ENCODE measurements at places on chromosomes 16 and 17.
A peak's percentile ranks its signal among the peaks of the same experiment; 100 is the strongest.

GRCh38 chr16:49454426-49455180 is 81.0 kb downstream of the C16orf78 start:
- DNase-seq, result no peak

DNA sequence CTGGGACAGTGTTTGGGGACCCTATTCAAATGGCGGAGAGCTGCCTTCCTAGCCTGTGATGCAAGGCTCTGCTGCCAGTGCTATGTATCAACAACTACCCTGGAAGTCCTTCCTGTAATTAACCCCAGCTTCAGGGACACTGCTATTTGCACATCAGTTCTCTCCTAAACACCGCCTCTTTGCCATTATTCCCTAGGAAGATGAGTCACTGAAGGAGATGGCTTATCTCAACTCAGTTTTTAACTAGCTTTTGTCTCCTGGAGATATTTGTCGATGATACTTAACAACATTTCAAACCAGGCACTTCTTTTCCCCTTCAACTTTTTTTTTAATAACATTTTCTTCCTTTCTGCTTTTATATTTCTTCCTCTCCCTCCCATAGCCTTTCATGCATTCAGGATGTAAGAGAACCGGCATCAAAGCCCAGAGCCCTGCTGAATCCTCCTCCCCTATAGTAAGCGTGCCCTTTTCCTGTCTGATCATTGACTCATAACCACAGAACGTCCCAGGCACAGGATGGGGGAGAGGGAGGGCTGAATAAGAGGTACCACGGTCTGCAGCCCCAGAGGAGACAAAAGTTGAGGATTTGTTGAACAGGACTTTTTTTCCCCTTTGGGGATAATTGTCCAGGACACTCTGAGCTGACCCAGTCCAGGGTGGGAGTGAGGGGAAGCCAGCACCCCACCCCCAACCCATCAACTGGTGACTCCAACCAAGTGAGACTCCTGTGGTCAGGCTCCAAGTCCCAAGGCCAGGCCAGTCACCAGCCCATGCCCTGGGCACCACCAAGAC is 387.8 kb upstream of the SALL1 start:
- DNase-seq, result no peak

DNA sequence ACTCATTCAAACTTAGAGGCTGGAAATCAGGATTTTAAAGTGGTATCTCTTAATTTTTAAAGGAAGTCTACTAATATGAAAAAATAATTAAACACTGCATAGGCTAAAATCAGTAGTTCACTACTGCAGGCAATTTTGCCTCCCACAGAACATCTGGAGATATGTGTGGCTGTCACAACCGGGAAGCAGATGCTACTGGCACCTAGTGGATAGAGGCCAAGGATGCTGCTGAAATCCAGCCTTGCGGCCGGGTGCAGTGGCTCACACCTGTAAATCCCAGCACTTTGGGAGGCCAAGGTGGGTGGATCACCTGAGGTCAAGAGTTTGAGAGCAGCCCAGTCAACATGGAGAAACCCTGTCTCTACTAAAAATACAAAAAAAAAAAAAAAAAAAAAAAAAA is 473.9 kb downstream of the XYLT1 start:
- DNase-seq, result no peak

DNA sequence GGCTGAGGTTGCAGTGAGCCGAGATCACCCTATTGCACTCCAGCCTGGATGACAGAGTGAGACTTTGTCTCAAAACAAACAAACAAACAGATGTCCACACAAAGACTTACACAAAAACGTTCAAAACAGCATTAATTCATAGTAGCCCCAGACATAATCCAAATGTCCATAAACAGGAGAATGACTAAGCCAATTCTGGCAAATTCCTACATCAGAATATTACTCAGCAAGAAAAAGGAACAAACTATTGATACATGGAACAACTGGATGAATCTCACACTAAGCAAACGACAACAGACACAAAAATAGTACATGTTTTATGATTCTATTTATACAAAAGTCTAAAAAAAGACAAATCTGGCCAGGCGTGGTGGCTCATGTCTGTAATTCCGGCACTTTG is 10.8 kb upstream of the KPNB1 start:
- no peak for DNase-seq

DNA sequence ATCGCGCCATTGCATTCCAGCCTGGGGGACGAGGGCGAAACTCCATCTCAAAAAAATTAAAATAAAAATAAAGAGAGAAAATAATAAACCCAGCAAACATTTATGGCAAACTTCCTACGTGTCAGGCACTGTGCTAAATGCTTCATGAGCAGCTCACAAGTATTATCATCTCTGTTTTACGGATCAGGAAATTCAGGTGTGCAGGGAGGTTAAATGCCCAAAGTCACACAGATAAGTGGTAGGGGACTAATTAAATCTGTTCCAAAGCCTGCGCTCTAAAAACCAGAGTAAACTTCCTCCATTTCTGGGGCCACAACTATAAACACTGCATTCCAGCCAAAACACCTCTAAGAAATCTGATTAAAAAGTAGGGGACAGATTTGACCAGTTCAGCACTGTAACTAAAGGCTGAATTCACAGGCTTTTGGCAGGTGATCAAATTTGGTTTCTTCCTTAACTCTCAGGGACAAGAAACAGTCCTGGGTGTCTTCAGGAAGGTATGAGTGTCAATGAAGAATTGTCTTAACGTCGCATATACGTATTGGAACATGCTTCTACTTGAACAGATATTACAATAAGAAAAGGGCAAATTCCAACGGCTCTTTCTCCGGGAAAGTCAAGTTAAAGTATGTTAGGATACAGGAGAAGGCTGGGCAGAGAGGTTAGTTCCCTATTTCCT is 996 bp downstream of the STRADA start:
- no peak for DNase-seq

DNA sequence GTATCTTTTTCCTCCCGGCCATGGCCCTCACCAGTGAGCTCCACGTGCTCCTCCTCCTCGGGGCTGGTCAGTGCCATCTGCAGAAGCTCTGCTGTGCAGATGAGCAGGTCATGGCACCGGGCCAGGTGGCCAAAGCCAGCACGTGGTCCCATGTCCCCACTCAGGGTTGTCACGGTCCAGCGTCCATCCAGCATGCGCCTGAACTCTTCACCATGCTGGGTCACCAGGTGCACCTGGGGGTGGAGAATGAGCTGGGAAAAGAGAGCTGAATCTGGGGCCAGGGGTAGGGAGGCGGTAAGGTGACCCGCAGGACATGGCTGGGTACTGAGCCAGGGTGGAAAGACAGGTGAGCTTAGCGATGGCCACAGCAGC is 1.3 kb downstream of the DHX58 start:
- DNase-seq, result no peak

- peak; percentile 11 for DNase-seq
Observed at GRCh38 chr16:88815901-88816589, 4.3 kb upstream of the APRT start.

DNA sequence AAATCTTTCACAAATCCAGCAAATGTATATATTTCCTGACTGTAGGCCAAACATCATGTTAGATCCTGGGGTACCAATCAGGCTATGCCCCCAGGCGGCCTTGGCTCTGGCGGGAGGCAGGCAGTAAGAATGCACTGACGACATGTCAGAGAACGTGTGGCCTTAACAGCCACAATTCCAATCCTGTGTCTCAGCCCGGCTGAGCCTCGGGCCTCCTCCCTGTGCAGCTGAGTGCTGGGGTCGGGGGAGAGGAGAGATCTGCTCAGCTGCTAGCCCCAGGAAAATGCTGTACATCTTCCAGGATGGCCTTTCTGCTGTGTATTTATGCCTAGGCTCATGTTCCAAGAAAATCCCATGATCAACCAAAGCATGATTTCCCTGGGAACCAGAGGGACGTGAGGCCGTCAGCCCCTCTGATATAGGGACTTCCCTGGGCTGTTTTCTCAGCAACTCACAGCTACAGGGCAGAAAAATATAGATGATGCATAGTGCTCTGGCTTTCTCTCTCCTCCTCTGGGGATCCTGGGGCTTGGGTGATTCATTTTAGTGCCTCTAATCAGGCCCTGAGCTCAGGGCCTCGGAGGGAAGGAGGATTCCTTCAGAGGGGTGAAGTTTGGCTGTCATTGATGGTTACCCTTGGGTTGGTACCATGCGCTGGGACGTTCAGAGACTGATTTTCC is 604.0 kb downstream of the HS3ST4 start:
- DNase-seq, result no peak

GRCh38 chr17:63611354-63611753 is 10.7 kb downstream of the TACO1 start:
- no peak for DNase-seq

DNA sequence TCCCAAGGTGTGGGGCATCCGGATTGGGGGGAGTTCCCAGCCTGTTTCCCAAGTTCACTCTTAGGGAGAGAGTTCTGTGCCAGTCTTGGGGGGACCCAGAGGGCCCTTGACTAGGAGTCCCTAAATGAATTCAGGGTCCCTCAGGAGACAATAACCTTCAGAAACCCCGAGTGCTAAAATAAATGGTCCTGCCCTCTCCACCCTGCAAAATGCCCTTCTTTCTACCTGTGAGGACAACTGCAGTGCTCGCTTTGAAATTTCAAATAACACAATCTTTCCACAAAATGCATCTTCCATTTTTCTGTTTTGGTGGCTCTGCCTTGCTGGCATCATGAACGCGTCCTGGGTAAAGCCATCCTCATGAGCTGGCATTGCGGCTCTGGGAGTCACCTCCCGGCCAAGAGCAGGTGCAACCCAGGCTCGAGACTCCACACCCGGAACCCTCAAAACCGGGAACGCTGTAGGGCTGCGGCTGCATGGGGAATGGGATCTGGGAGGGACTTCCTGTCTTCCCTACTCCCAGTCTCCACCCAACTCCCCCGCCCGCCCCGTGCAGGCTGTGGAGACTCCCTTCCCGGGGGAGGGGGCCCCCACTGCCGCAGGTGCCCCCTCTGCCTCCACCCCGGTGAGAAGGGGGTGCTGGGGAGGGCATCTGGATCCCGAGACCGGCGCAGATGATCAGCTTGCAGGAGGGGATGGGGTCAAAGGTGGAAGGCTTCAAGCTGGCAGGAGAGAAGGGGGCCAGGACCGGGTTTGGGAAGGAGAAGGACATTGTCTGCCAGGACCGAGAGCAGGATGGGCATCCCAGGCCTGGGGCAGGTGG is at the start of gene ZNF205:
TSS of gene ZNF205 (plus strand) at position 529 of the 823 bp plus-strand sequence. CDS start 845 bp downstream, outside the sequence.
- DNase-seq, result peak; percentile 39

GRCh38 chr17:4744999-4745969 is 5.6 kb upstream of the CXCL16 start:
- no peak for DNase-seq

- DNase-seq, result no peak
Observed at GRCh38 chr17:149897-150584, 12.7 kb downstream of the SCGB1C2 start.

DNA sequence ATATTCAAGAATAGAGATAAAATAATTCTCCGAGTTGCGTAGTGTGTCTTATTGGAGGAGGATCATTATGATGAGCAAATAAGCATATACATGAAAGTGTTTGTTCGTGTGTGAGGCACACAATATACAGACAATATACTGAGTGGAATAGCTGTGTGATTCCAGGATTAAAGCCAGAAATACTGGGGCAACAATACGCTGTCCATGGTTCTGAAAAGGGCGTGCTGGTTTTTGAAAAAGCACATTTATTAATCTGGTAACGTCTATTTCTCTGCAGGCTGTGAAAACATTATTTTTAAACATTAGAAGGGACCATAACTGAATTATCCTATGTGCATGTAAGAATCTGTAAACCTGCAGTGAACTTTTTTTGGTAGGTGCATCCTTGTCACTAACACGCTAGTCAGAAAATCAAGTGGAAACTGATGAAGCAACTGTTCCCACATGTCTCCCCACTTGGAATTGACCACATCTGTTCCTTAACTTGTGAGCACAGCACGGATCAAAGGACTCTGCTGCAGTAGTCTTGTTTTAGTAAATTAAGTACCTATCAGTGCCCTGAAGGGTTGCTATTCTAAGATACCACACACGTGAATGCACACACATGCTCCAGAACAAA is 346.0 kb downstream of the GRIN2A start:
- no peak for DNase-seq

- peak; percentile 58 for DNase-seq
Observed at GRCh38 chr16:68902003-68902968, 59.0 kb downstream of the TANGO6 start.

Data from NCI-H1417 treated with DMSO at 0.1 percent for 48 hours (cell line).